Mesangial cell (primary cell): ENCODE measurements at places on chromosomes 7 and 10. TPM values are rescaled to one million over a fixed set of nuclear protein-coding genes. Genes with fewer than 3 reads are reported as not detected.

NRBF2 gene
- 11.2 and 12.7 TPM in 2 replicates for total RNA-seq

ADRA2A gene
- total RNA-seq = under 0.01 TPM in 2 replicates

TUBB8 gene
- 0.25 and 0.33 TPM in 2 replicates for total RNA-seq

MYOZ1 gene
- total RNA-seq = 0.89 TPM in 1 of 2 replicates, not detected in the other

PRKCQ gene
- total RNA-seq = 0.65 and 4.6 TPM in 2 replicates

C10orf105 gene
- not detected in 2 replicates for total RNA-seq

CPA4 gene
- 40.3 and 40.9 TPM in 2 replicates for total RNA-seq

CLRN3 gene
- total RNA-seq = not detected in 2 replicates

PROSER2 gene
- total RNA-seq = 35.5 and 86.5 TPM in 2 replicates

PRKAR2B gene
- total RNA-seq = 3.4 TPM in 2 replicates
